ENCODE measurements at places on chromosomes 16 and 17. TPM values are rescaled to one million over a fixed set of nuclear protein-coding genes. Genes with fewer than 3 reads are reported as not detected.

DNA sequence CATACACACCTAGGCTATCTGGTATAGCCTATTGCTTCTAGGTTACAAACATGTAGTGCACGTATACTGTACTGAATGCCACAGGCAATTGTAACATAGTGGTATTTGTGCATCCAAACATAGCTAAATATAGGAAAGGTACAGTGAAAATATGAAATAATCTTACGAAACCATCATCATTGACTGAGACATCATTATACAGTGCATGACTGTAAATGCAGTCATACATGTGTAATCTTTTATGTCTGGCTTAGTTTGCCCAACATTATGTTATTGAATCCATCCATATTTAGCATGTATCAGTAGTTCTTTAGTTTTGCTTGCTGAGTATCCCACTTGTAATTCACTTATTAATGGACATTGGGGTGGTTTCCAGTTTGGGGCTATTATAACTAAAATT, 124.9 kb downstream of the CYLD start:
- no peak for DNase-seq

DNA sequence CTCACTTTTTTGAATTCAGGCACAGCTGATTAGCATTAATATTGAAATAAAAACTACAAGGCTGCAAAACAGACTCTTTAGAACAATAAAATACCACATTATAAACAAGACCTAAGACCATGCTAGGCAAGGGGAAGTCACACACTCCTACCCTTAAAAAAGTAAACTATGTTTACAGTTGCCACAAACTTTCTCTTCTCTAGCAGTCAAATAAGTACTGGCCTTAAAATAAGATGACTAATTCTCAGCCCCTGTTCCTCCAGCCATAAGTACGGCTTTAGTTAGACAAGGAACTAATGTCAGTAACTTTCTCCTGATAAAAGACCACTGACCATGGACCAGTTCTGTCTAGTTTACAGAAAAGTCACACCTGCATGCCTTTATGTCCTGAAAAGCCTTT, 19.5 kb upstream of the CPHXL start:
- DNase-seq = no peak

DNA sequence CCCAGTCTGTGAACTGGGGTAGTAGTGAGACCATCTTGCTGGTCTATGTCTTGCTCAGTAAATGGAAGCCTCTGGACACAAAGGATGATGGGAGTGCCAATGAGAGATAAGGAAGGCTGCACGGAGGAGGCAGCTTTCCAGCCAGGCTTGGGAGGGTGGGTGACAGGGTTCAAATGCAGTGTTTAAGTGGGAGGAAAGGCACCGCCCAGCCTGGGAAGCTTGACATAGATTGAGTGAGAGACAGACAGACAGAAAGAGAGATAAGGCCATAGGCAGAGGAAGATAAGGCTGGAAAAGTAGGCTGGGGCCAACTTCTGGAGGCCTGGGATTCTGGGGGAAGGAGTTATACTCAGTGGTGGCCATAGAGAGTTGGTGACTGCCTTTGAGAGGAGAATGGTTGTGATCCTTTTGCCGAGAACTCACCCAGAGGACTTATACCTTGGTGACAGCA, 7.2 kb upstream of the COL1A1 start:
- no peak for DNase-seq

- DNase-seq = no peak
Observed at GRCh38 chr16:89615596-89616090, 2.2 kb downstream of the DPEP1 start.

GRCh38 chr16:65727534-65728137, 605.8 kb upstream of the CDH11 start:
- DNase-seq = no peak

GRCh38 chr17:6782244-6782643, 6.2 kb downstream of the FBXO39 start:
- no peak for DNase-seq

- no peak for DNase-seq
Observed at GRCh38 chr17:75109046-75109406, 743 bp upstream of the ARMC7 start.

DNA sequence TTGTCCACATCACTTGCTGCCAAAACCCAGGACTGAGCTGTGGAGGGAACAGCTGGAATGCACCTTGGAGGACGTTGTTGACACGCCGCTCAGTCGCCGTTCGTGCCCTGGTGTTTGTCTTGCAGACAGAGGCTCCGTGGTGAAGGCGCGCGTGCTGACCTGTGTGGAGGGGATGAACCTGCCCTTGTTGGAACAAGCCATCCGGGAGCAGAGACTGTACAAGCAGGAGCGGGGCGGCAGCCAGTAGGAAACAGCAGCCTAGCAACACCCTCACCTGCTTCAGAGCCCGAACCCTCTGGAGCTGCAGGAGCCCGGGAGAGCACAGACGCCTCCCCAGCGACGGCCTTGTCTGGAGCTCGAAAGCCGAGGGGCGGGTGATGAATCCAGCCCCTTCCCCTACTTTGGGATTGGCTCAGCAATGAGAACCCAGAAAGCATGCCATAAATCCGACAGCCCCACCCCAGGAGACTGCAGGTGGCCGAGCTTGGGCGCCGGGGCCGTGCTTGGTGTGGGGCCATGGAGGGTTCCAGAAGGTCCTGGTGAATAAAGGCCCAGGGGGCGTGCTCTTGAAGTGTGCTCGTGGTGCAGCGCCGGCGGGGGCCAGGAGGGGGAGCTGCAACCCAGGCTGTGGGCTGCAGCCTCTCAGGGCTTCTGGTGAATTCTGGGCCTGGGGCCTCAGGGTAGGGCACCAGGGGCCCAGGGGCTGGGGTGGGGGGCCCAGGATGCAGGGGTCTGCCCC, 470 bp upstream of the CDK3 start:
- no peak for DNase-seq

DNA sequence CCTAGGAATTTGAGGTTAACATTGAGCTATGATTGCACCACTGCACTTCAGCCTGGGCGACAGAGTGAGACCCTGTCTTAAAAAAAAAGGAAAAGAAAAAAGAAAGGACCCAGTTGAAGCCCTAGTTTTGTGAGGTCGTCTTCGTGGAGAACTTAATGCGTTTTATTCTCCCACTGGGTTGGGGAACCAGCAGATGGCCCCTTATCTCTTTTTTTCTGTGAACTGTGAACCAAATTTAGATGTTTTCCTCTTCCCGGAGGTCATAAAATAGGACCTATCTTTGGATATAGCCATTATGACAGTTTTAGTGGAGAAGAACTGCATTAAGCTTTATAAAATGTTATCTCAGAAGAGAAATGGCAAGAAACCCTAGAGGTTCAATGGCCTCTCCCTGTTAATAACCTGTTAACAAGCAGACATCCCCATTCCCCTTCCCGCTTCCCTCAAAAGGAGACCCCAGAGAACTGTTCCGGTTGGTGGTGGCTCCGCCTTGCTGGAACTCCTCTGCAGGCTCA, 23.5 kb downstream of the KIAA0513 start:
- no peak for DNase-seq

- no peak for DNase-seq
Observed at GRCh38 chr16:66746682-66747081, 4.7 kb downstream of the DYNC1LI2 start.

Gene TSPOAP1
- 21.0 TPM for total RNA-seq

Gene SLC35B1
- total RNA-seq = 48.1 TPM

Gene KCNG4
- not detected for total RNA-seq

Gene MPP2
- 0.49 TPM for total RNA-seq

All from upper lobe of right lung (tissue), 1 donor.